GM18507 (cell line): ENCODE measurements at places on chromosomes 11 and 22.

DNA sequence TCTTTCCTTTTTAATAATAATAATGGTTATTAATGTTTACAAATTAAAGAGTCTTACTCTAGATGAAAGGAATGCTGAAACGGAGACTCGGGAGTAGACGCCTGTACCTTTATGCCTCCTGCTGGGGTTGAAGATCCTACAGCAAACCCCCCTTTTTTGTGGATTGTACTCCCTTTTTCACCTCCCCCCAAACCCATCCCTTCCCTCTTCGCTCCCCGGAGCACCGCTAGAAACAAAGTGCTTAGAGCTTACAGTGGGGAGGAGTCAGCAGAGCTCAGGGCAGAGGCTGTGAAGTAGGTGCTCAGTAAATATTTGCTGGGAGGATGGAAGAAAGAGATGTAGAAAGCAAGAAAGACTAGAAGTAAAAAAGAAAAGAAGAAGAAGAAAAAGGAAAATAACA is 169.7 kb downstream of the NXPE2 start:
- DNase-seq = no peak

GRCh38 chr11:72010529-72011233 is 12.0 kb downstream of the IL18BP start:
- no peak for DNase-seq

DNA sequence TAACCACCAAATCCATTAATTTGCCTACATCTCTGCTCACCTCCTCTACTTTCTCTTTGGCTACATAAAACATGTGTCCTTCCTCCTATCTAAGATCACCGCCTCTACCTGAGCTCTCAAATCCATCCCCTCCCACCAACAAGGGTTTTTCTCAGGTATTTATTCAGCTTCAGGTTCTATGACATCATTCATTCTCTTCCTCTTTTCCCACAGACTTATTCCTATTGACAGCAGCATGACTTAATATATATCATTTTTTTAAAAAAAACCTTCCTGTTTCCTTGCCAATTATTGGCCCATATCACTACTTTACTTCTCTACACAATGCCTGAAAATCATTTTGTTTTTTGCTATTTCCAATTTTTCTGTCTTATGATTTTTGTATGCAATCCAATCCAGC is 4.4 kb downstream of the CASP12 start:
- no peak for DNase-seq

- no peak for DNase-seq
Observed at GRCh38 chr11:1863352-1864216, 10.7 kb downstream of the LSP1 start.

DNA sequence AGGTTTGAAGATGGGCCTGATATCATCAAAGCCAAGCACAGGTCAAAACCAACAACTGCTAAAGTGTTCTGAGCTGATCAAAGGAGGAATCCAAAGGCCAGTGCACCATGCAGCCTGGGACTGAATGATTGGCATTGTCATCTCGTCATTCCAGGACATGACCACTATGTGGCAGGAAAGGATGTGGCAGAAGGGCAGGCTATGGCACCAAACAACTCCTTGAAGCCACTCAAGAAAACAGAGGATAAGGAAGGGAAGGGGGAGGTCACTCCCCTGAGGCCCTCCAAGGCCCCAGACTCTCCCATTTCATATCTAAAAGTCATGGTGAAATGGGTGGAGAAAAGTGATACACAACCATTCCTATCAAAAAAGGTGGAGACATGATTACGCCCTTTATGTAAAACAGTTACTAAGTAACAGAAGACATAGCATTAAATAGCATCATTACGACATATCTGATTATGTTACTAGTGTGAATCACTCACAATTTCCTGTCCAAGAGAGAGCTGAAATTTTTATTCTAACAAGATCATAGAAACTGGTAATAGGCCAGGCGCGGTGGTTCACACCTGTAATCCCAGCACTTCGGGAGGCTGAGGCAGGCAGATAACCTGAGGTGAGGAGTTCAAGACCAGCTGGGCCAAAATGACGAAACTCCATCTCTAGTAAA is 49.3 kb downstream of the AHNAK start:
- DNase-seq = no peak

GRCh38 chr11:17230867-17231851 is 23.4 kb upstream of the PIK3C2A start:
- no peak for DNase-seq

DNA sequence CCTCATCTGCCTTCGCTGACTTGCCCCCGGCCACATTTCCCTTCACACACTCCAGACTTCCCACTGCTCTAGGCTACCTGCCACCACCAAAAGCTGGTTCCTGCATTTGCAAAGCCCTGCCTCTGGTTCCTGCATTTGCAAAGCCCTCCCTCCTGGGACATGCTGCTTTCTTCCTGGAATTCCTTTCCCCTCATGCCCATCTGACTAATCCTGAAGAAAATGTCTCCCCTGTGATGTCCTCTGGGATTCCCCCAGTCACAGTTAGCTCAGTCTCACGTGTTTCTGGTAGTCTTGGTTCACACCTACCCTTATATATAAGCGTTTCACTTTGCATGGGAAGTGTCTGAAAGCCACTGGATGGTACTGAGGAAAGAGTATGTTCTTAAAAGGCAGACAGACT is 206.9 kb downstream of the DBX1 start:
- no peak for DNase-seq

- DNase-seq = no peak
Observed at GRCh38 chr11:46845440-46845739, 690 bp downstream of the CKAP5 start.

DNA sequence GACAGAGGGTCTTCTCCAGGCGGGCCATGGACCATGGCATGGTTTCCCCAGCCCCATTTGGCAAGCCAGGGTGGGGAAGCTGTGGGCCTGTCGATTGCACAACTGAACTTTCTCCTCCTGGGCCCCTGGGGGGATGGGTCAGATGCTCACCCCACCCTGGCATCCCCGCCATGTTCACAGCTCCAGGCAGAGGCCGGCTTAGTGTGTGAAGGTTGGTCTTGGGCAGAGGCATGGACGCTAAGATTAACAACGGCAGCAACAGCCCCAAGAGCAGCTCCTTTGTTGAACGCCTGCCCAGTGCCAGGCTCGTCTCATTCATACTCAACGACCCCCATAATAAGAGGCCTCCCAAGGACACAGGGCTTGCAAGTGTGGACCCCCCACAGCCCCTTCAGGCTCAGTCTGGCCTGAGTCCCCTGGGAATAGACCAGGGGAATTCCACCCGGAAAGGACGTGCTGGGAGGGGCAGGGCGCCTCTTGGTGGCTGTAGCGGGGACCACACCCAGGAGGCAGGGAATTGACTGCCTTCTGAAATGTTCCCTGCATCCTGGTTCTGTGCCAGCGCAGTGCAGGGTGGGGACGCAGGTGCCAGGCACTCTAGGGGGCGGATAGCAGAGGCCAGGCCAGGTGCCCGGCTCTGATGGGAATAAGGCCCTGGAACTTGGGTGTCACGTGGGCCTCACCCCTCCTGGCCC is 8.3 kb downstream of the TSPO start:
- DNase-seq = no peak

GRCh38 chr11:5910540-5910939 is 17.5 kb downstream of the OR52E5 start:
- DNase-seq = no peak

GRCh38 chr11:112307616-112308015 is 47.0 kb upstream of the PLET1 start:
- DNase-seq = no peak

- DNase-seq = no peak
Observed at GRCh38 chr11:76664578-76665061, 5.9 kb downstream of the LRRC32 start.

DNA sequence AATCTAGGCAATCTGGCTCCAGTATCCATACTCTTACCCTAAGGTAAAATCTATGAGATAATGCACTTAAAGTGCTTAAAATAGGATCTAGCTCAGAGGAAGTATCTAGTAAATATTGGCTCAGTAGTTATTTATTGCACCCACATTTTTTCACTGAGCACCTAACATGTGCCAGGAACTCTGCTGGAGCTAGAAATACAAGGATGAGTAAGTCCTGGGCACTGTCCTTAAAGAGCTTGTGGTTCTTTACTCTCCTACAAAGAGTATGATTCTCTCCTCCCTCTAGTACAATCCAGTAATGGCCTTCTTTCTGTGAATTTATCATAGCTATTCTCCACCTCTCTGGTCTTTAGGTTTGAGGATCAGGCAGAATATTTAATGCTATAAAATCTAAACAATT is 59.2 kb downstream of the DEUP1 start:
- DNase-seq = no peak

DNA sequence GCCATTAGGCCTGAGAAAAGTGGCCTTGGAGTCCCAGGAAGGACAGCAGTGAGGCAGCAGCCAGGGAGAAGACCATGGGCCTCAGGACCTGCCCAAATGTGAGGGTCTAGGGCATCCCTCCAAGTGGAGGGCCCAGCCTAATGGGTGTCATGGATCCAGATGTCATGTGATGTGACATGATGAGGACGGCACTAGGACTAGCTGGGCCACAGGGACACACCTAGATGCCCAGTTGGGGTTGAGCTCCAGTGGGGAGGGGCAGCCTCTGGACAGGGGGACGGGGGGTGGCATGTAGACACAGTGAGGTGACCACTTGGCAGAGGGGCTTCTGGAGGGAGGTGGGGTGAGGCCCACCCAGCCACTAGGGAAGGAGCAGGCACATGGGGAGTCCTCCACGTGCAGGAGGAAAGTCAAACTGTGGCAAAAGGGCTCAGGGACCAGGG is 5.4 kb downstream of the SCARF2 start:
- no peak for DNase-seq

DNA sequence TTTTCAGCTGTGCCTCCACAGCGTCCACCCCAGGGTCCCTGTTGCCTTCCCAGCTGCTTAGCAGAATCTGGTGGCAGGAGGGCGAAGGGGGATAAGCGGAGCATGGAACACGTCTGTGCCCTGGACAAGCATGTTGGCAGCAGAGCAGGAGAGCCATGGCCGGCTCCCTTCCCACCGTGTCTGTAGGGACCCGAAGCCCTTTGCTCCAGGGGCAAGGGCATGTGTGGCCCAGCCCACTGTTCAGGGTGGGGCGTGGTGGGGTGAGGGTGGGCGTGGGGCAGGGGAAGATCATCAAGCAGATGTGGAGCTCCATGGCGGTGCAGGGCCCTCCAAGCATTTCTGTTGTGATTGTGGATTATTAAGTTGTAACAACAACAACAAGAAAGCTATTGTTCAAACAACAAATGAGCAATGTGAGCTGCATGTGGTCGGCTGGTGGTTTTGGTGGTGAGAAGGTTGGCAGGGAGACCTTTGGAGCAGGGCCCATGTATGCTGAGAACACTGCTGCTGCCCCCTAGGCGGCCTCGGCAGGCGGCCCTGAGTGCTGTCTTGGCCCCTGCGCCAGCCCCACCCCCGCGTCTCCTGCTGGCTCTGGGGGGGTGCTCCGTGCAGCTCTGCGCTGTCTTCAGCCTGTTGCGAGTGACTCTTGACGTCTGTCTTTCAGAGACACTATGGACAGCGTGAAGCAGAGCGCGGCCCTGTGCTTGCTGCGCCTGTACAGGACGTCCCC is 50.9 kb downstream of the AP2A2 start:
- DNase-seq = no peak

DNA sequence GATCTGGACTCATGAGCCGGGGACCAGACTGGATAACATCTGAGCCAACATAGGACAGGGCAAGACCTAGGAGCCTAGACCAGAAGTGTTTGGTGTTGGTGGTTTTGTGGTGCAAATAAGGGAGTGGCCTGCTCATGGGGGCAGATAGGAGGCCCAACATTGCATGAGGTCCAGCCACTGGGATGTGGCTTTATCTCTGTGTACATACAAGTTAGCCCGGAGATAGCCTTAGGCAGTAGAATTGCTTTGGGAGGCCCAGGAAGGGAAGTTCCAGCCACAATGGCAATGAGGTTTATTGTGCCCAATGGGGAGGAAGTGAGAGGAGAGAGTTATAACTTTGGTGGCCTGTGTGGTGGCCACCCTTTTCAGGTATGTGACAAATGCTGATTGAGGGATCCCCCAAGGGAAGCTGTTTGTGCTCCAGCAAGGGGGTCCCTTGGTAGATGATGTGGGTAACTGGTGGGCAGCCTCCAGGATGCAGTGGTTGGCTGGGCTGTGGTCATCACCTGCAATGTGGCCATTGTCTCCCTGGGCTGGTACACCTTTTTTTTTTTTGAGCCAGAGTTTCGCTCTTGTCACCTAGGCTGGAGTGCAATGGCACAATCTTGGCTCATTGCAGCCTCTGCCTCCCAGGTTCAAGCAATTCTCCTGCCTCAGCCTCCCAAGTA is 6.4 kb downstream of the LMO2 start:
- DNase-seq = no peak

DNA sequence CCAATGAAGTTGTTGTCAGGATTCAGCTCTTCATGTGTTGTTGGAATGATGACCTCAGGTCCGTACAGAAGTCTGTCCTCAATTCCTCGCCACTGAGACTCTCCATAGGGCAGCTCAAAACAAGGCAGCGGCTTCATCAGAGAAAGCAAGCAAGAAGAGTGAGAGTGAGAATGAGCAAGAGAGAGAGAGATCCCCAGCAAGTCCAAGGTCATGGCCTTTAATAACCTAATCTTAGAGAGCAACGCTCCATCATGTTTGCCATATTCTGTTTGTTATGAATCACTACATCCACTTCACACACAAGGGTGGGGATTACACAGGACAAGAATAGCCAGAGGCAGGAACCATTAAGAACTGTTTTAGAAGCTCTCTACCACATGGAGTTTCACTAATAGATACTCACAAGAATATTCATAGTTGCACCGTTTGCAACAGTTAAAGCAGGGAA is 23.3 kb upstream of the MMP7 start:
- no peak for DNase-seq

GRCh38 chr11:118618115-118618990 is 10.9 kb downstream of the PHLDB1 start:
- no peak for DNase-seq
